ENCODE measurements at places on chromosomes 6 and 20.

DNA sequence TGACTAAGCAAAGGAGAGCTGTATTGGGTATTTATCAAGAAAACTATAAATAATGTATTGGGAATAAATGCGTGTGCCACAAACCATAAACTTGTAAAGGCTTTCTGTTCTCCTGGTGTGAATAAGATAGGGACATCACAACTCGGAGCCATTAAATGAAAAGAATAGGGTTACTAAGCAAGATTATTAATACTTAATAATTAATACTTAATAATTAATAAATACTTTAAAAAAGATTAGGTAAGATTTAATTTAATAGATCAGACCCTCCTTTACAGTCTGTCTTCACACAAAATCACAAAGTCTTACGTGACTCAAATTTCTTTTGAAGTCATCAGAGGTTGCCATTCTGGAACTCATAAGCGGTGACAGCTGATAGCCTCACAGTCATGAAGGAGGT lies 648.9 kb downstream of the PRKN start:
- DNase-seq, result no peak

DNA sequence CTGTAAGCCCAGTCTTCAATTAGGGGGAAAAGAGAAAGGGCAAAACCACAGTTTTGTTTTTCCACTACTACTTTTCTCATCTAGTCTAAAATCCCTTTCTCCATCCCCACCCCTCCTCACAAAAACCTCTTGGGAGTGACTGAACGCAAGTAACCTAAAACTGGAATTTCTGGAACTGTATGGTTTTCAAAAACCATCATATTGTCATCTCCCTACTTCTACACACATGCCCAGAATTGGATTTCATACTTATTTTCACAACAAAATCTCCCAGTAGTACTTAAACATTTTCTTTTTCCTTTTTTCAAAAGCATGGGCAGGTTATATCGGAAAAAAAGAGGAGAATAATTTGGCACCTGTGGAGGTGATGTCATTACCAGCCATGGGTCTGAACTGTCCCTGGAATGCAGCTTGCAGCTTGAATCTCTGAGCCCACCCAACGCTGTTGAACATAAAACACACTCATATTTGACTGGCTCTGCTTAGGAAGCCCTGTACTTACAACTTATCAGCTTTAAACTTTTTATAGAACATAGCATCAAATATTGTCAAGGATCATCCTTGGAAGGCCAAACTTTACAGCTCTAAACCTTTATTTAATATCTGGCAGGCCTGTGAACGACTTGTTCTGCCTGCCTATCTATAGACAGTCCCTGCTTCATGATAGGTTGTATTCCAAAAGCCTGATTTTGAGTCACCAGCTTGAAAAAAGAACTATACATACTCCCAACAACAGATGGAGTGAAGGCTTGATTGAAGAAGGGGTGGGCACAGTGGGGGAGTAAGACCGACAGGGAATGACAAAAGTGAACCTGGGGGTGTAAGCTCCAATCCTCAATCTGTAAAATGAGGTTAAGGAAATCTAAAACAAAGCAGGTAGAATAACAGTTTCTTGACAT lies 59.3 kb downstream of the EPB41L2 start:
- DNase-seq, result no peak

DNA sequence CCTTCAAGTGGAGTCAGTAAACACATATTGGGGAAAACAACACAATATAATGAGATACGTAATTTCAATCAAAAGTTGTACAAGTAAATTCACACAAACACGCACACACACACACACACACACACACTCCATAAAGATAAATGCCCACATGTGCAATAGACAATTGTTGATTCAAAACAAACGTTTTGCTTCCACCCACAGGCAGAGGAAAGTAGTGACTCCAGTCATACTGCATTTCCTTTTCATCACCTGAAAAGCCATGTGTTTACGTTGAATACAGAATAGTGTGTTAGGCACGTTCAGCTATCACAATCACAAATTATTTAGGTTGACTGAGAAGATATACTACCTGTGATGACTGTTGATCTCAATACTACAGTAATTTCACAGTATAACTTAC lies 443.8 kb upstream of the MANEA start:
- DNase-seq, result no peak

GRCh38 chr6:135372758-135373157 lies 124.8 kb downstream of the AHI1 start:
- DNase-seq, result no peak

GRCh38 chr20:62258499-62259293 lies 20.4 kb downstream of the OSBPL2 start:
- no peak for DNase-seq

- DNase-seq, result no peak
These were observed 5.1 kb downstream of the SYCP2L start for GRCh38 chr6:10891960-10892359.

DNA sequence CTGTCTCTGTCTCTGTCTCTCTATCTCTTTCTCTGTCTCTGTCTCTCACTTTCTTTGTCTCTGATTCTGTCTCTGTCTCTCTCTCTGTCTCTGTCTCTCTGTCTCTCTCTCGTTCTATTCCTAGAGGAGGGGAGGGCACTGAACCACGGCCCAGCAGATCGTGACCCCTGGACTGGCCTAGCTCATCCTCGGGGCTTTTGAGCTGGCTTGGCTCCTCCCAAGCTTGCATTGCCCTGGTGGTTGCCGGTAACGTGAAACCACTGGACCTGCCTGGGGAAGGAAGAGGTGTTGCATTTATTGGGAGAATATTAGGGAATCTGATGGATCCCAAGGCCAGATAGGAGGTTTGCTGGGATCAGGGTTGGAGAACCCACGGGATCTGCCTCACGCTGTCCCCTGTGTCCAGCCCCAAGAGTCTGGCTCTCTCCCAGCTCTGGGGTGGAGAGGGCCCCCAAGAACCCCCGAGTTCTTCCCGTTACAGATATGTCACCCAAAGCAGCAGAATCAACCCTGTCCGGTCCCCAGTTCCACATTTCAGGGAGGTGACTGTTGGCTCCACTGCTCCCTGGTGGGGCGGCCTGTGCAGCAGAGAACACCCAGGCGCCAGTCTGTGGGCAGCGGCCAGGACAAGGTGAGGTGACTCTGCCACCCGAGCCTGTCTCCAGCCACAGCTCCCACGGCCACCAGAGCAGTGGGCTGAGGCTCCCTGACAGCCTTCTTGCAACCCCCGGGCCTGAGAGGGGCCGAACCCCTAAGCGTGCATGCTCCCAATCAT lies 228.3 kb downstream of the TTLL2 start:
- no peak for DNase-seq

DNA sequence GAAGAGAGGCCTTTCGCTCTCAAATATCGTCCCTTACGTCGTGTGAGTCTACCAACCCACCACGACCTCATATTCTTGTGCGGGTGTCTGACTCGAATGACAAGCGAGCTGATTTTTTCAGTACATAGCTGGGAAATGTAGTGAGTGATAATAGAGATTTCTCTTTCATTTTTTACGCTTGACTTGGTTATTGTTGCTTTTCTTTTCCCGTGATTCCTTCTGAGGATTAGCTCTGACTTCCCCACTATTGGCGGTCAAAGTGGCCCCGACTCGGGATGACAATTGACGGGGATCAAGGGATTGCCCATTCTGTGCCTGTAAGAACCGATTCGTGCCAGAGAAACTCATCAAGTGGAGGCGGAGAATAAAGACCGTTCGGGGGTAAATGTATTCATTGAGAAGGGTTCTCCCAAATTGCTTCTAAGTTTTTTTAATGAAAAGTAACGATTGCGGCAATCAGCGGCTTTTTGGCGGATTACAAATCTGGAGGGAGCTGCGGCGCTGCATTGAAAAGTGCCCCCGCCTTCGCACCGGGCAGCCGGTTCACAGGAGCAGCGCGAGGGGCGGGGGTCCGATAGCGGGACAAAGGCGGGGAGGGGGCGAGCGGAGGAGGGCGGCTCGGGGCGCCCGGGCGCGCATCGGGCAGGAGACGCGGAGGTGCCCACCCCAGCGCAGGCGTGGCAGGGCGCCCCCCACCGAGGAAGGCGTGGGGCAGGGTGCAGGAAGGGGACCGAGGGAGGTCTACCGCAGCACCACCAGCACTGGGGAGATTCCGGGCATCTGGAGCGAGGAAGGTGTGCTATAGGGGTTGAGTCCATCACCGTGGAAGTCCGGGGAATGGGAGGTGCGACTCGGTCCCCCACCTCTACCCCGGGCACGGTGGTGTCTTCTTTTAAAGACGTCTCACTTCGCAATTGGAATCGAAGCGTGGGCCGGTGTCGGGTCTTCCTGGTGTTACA lies 44.5 kb upstream of the OSTM1 start:
- no peak for DNase-seq

GRCh38 chr6:44073612-44074438 lies 53.4 kb downstream of the MRPL14 start:
- no peak for DNase-seq

GRCh38 chr6:2651961-2652360 lies 98.8 kb downstream of the MYLK4 start:
- DNase-seq, result no peak

GRCh38 chr6:96898241-96898851 lies 655 bp upstream of the NDUFAF4 start:
- DNase-seq, result no peak

DNA sequence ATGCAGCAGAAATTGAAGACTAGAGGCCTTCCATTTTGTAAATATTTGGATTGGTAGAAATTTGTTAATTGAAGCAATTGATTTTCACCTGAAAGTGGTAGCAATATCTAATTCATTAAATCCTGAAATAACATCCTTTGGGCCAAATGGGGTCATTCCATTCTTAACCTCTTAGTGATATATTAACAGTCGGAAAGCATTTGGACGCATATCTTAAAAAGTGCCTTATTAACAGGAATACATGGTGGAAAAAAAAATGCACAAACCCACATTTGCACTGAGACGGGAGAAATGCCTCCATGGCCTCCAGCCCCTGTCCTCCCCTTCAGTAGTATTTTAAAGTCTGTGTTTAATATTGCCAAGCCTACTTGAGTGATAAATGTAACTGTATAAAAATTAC lies 205.5 kb downstream of the TFAP2B start:
- no peak for DNase-seq

GRCh38 chr6:34566830-34567546 lies 10.9 kb upstream of the SPDEF start:
- no peak for DNase-seq

- DNase-seq, result no peak
These were observed 34.1 kb downstream of the DYNLT1 start for GRCh38 chr6:158610319-158610968.

GRCh38 chr6:112311950-112312547 lies 35.1 kb upstream of the RFPL4B start:
- no peak for DNase-seq

Measured in naive thymus-derived CD8-positive, alpha-beta T cell (primary cell).